CD4-positive, alpha-beta T cell treated with Interleukin-1 beta for 1 hour (primary cell): ENCODE measurements at places on chromosomes 16 and 17.

DNA sequence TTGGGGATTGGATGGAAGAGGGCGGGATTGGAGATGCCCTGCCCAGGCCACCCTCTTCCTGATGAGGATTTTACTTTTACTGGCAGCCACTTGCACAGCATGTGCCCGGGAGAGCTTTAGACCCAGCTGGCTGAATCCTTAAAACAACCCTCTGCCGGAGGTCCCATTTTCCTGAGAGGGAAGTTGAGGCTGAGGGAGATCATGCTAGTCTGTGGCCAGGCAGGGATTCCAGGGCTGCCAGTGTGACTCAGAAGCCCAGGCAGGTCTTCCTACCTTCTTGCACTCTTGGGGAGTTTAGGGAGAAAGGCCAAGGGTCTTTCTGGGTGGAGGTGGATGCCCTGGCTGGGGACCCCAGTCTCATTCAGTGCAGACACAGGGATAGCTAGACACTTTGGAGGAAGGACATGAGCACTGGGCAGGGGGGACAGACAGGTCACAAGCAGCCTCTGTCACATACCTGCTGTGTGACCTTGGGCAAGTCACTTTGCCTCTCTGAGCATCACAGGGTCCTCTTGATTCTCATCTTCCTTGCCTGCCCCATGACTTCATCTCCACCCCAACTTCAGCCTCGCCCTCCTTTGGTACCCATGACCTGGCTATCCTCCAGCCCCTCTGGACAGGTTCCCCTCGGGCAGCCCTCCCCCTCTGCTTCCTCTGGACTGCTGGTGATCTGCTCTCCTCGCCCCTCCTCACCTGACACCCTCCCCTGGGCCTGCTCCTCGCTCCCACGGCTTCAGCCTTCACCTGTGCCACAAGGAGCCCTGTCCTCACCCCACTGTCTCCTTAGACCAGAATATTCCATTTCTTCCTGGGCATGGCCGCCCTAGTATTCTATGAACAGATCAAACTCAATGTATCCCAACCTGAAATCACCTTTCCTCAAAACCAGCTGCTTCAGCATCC, 11.3 kb upstream of the DCAF7 start:
- no peak for DNase-seq

DNA sequence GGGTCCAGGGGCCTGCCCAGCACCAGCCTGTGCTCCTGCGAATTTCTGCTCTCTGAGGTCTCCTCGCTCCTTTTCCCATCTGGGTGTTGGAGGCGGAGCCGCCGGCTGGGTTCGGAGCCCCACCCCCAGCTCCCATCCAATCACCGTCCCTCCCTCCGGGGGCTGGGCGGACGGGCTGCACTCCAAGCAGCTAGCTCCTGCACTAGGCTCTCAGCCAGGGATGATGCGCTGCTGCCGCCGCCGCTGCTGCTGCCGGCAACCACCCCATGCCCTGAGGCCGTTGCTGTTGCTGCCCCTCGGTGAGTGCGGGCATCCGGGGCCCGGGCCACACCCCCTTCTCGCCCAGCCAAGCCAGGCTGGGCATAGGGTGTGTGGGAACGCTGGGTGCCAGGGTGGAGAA, at the start of gene NRN1L:
Gene NRN1L (plus strand): TSS at position 202 of the 400 bp plus-strand sequence. CDS start 19 bp downstream, at position 221.
- DNase-seq = no peak

- DNase-seq = peak; percentile 83
Observed at GRCh38 chr17:58317421-58318064, 11.1 kb downstream of the TSPOAP1 start.

- no peak for DNase-seq
Observed at GRCh38 chr17:9874722-9875121, 30.3 kb downstream of the RCVRN start.

- DNase-seq = no peak
Observed at GRCh38 chr16:6204945-6205344, 1107.3 kb upstream of the EEF2KMT start.

GRCh38 chr17:31549525-31550388, 158.3 kb downstream of the RAB11FIP4 start:
- DNase-seq = peak; percentile 91

DNA sequence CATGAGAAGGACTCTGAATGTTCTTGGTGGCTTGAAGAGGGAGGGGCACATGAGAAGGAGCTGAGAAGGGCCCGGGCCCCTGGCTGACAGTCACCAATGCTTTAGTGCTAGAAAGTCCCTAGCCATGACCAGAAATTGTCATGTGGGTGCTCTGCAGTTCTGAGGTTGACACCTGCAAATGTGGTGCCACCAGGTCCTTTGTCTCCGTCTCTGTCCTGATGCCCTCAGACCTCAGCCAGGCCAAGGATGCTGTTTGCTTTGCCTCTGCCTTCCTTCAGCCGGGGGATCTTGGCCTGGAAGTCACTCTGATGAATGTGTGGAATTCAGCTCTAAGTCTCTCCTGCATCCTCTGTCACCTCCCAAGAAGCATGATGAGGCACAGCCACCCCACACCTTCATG, 63.6 kb downstream of the TNFRSF13B start:
- no peak for DNase-seq

GRCh38 chr16:51056331-51056730, 94.7 kb downstream of the SALL1 start:
- DNase-seq = no peak

- no peak for DNase-seq
Observed at GRCh38 chr16:27434141-27435051, 32.4 kb downstream of the IL21R start.

DNA sequence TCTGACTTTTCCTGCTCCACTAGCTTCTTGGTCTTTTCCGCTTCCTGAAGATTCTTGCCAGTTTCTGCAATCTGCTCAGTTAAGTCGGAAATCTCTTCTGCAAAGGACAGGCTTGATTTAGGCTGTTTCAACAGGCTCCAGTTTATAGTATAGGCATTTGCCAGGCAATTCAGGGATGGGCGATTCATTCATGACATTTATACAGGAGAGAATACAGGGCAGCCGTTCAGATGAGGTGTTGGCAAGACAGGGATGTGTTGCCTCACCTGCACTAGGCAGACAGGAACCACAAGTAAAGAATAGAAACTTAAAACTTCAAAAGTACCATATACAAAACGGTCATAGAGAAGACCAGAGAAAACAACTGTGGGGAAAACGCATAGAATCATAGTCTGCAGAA, 61.7 kb downstream of the MYH13 start:
- DNase-seq = no peak

DNA sequence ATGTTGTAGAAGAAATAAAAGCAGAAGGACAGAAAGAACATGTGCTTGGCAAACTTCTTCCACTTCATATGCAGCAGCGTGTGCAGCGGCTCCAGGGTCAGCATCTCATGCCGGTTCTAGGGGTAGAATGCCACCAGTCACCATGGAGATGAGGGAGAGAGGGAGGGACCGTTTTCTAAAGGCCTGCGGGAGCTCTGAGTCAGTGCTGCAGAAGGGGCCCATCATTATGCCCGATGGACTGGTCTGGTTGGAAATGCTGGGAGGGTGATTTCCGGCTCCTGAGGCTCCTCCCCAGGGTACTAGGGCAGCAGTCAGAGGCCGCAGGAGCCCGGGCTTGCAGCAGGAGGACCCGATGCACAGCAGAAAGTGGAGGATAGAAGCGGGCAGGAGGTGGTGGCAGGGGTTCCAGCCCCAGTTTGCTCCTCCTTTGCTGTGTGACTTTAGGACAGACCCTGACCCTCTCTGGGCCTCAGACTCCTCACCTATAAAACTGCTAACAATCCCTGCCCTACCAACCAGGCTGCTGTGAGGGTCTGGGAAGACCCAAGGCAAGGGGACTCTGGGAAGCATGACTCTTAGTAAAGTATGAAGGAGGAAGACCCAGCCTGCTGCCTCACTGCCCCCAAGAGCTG, 28.6 kb downstream of the TRPV3 start:
- DNase-seq = no peak

DNA sequence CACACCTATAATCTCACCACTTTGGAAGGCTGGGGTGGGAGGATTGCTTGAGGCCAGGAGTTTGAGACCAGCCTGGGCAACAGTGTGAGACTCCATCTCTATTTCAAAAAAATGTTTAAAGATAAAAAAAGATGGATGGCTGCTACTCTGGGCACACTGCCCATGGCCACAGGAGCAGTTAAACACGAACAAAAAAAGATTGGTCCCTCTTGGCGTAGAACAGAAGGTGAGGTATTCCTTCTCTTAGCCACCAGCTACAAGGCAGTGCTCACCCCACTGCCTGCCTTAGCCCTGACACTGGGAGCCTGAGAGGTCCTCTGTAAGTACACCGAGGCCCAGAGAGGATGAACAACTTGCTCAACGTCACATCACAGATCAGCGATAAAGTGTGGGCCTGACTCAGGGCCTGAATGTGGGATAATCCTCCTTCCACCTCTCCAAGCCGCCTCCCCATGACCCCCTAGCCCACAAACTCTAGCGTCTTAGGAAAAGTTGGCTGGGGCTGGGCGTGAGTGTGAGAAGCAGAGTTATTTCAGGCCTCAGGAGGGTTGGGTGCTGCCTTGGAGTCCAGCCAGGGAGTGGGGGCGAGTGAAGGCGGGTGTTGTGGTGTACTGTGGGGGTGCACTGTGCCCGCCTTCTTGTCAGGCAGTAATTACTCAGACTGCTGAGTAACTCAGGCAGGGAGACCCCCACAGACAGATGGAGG, 2.3 kb upstream of the DPH1 start:
- DNase-seq = no peak

DNA sequence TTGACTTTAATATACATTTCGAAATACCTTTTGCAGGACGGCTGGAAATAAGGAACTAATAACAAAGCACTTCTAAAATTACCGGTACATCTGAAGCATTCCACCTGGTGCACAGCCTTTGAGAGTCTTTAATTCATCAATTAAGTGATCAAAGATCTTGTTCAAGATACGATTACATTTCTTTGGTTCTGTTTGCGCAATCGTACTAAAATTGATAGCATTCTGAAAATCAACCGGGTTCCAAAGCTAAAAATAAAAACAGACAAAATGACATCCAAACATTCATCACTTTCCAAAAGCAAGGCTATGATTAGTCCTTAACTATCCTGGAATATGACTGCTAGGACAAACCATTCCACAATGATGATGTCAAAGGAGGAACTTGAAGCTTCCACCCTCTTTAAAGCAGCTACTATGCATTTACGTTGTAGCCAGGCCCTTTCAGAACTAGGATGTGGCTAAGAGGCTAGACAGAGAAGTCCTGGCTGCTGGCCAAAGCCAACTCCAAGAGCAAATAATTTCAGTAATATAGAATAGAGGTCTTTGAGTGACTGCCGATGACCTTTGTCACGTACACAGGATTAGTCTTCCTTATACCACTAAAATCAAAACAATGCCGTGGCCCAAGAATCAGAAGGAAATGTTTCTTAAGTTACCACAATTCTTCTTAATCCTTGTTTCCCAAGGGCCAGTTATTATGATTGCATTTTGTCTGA, 299.8 kb upstream of the PSMD7 start:
- no peak for DNase-seq

GRCh38 chr17:43740541-43740940, 18.1 kb downstream of the SOST start:
- no peak for DNase-seq

DNA sequence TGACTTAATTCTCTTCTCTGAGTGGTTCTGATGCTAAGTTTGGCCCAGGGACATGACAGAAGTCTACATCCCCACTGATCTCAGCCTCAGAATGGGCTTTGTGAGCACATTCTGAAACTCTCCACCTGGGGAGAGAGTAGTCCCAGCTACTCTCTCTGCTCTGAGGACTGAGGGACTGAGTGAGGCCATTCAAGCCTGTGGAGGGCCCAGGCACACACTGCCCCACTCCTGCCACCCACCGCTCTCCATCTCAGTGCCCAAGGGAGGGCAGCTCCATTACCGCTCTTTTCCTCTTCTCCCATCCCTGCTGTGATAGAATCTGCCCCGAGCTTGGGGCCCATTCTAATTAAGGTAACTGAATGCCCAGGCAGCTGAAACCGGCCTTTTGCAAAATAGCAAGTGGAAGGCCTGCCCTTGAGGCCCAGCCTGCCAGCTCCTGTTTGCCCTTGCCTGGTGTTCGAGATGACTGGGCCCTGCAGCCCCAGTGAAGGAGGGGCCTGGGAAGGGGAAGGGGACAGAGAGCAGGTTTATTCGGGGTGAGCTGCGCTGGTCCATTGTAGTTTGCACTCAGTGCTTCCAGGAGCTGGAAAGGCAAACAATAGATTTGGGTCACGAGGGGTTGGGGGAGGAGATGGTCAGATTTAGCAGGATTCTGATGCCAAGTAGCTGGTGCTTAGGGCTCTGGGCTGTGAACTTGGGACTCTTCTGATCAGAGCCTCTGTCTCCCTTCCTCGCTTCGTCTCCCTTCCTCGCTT, 76.2 kb downstream of the RAB11FIP4 start:
- DNase-seq = no peak

DNA sequence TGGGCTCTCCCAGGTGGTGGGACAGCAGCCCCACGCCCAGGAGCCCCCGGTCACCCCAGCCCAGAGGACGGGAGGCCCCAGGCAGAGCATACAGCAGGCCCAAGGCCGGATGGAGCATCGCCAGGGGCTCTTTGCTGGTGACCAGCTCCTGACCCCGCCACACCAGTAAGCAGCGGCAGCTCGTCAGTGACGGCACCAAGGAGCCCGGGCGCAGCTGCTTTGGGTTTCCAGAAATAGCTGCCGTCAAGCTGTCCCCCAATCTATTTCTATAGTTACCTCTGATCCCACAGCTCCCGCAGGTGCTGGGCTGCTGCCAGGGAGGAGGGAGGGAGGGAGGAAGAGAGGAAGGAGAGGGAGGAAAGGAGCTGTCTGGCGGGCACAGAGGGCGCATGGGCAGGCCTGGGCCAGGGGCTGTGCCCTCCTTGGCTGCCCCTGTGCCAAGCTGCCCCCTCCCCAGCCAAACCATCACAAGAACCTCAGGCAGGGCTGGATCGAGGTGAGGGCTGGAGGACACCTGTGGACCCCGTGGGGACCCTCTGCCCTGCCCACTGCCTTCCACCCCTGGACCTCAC, 10.8 kb upstream of the RASD1 start:
- DNase-seq = no peak

GRCh38 chr17:63002625-63003024, 36.6 kb downstream of the TANC2 start:
- no peak for DNase-seq

DNA sequence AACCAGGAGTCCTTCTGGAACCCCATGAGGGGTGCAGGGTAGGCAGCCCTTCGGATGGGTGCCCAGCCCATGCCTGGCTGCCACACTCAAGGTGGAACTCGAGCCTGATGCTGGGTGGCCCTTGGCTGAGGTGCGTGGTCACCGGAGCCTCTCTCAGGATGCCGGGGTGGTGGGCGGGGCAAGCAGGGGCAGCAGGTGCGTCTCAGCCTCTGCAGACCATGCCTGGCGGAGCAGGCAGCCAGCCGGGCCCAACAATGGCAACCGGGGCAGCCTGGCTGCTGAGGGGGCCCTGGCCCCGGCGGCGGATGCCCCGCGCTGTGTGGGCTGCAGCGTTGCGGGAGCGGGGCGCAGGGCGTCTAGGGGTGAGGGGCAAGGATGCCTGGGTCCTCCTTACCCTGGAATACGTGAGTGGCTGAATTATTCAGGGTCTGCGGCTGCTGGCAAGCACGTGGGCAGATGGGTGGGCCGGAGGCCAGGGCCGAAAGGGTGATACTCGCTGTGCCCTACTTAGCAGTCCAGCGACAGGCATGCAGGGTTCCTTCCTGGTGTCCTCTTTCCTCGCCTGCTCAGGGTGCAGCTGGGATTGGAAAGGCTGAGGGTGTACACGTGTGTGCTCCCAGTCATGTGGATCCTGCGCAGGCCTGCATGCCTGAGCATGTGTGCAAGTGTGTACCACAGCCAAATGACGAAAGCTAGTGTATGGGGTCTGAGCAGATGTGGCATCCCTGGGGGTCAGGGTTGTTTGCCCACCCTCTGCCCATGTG, 14.6 kb downstream of the MYO15A start:
- DNase-seq = no peak

GRCh38 chr16:31085873-31086628, 2.7 kb downstream of the PRSS53 start:
- DNase-seq = no peak

- no peak for DNase-seq
Observed at GRCh38 chr17:28812748-28813377, 29.7 kb downstream of the FAM222B start.

GRCh38 chr17:38747463-38748148, 530 bp downstream of the PCGF2 start:
- DNase-seq = no peak
